Motor neuron (in vitro differentiated cells): ENCODE measurements at places on chromosomes 6 and 20.

DNA sequence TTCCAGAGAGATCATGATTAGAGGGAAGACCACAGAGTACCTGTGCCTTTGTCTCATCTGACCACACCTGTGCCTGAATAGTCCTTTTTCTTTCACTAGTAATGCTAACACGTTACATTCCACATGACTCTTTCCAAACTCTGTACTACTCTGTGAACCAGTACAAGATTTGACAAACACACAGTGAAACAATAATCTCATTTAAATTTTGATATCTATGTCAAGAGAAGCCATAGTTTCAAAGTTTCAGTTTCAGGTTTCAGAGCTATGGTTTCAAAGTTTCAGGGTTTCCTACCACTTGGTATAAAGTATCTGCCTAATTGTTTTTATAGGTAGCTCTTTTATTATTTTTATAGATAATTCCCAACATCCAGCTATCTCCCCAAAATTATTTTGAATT is 62.0 kb upstream of the PHACTR2 start:
- ATAC-seq: no peak

DNA sequence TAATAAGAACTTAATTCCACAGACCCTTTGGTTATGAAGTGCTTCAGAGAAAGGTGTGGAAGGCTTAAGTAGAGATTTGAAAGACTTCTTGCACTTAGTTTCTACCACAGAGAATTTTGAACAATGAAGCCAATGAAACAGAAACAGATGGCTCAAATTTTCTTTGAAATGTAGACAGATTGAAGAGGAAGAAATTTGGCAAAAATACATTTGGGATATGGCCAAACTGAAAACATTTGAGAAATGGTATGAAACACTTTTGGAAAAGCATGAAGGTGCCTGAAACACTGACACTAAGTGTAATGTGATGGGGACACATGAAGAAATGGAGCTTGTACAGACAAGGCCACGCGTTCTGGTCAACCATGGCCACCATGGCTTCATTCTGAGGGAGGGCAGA is 272.4 kb upstream of the EXOC2 start:
- no peak for ATAC-seq

DNA sequence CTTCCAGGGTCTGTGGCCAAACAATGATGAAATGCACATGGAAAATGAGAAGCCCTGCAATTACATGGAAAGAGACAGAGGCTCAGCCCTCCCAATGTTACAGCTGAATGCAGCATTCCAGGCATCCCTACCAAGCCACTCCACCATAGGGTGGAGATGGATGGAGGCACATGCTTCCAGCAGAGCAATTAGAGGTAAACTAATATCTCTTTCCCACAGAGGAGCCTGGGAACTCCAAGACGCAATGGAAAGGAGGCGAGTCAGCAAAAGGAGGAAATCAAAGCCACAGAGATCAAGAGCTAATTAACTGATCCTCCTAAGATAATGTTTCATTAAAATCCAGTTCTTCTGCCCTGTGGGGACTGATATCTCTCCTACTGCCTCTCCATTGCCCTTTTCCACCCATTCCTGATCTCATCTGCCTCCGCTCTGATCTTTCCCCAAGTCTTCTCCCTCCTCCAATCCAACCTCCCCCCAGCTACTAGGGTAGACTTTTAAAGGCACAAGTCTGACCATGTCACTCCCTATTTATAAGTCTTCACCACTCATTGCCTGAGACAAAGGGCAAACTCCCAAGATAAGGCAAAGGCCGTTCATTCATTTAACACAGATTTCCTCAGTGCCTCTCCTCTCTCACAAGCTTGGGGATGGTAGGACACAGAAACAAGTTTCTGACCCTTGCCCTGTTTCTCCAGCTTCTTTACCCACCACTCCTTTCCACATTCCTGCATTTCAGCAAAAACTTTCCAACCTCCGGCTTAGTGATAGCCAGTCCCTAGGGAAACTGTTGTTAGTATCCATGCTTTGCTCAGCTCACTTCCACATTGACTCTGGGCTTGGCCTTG is 14.3 kb upstream of the KCNB1 start:
- no peak for ATAC-seq

- ATAC-seq: peak; percentile 66
Observed at GRCh38 chr6:5174244-5174643, 86.5 kb downstream of the LYRM4 start.

DNA sequence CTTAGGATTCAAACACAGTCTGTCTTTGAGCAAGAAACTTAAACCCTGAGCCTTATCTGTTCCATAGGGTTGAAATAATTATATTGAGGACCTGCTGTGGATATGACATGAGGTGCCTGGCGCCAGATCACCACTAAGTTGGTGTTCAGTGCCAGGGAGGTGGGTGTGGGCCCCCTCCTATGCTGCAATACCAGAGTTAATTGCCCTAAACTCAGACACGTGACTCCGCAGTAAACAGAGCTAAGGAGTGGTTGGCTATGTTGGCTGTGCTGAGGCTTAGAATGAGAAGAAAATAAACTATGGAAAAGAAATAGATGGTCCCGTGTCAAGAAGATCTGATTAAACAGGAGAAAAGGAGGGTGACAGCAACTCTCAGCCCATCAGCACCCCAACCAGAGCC is 419.4 kb upstream of the JARID2 start:
- ATAC-seq: no peak

DNA sequence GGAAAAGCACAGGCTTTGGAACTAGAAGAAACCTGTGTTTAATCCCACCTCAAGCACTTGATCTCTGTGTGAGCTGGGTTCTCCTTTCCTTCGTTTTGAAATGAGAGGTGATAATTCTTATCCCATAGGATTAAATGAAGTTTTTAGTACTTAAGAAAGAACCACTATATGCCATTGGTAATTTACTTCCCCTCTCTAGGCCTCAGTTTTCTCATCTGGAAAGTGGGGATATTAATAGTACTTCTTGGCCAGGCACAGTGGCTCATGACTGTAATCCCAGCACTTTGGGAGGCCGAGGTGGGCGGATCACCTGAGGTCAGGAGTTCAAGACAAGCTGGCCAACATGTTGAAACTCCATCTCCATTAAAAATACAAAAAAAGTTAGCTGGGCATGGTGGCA is 14.1 kb downstream of the REM1 start:
- ATAC-seq: no peak

GRCh38 chr6:109298605-109299264 is 83.5 kb downstream of the CD164 start:
- ATAC-seq: peak; percentile 68

- ATAC-seq: no peak
Observed at GRCh38 chr6:132298344-132298949, 102.8 kb downstream of the MOXD1 start.

DNA sequence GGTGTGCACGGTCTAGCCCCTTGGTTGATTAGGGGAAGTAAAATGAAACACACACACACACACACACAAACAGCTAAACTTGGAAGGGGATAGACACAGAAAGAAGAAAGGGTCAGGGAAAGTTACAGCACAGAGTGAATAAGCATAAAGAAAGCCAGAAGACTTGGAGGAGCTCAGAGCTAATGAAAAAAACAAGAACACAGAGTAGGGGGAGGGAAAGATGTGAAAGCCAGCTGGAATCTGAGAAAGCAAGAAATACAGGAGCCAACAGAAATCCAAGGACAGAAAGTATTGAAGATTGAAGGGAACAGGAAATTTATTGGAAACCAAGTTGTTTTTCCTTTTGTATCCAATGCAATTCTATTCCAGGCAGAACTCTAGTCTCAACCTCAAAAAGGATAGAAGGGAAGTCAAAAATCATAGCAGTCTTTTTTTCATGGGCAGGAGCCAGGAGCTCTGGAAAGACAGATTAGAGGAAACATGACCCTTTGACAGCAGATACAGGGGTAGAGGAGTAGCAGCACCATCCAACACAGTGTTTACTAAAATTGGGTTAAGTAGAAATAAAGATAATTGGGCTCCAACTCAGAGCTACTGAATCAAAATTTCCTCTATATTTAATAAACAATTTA is 10.1 kb downstream of the HMGCLL1 start:
- no peak for ATAC-seq

- peak; percentile 74 for ATAC-seq
Observed at GRCh38 chr6:113397236-113397635, 459.9 kb upstream of the MARCKS start.

DNA sequence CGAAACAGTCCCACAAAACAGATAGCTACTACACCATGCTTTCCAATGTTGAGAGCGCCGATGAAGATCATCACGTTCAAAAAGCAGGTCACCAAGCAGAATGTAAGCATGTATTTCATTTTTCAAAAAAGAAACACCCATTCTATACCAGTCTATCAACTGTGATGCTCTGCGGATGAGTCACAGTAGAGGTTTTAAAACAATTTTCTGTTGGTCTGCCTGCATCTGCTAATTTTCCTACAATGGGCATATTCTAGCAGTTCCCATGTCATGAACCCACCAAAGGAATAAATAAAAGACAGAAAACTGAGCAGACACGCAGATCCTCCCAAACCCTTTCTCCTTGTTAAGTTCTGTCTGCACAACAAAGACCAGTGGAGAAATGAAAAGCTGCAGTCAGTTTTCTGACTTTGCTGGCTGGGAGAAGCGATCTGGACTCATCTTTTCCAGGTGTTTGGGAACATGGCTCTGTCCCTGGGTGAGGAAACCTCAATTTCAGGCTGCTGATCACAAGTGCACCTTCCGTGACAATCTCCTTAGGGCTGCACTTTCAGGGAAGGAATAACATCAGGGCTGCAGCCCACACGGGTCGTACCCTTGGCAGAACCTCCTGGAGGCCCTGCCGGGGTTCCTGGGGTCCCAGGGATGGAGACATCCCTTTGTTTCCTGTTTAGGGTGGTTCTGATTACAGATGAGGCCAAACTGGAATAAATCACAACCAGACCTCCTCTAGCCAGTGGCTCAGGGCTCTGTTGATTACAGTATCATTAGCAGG is 200.1 kb downstream of the BMP7 start:
- ATAC-seq: no peak

GRCh38 chr20:49712646-49712995 is 1.1 kb downstream of the B4GALT5 start:
- no peak for ATAC-seq

DNA sequence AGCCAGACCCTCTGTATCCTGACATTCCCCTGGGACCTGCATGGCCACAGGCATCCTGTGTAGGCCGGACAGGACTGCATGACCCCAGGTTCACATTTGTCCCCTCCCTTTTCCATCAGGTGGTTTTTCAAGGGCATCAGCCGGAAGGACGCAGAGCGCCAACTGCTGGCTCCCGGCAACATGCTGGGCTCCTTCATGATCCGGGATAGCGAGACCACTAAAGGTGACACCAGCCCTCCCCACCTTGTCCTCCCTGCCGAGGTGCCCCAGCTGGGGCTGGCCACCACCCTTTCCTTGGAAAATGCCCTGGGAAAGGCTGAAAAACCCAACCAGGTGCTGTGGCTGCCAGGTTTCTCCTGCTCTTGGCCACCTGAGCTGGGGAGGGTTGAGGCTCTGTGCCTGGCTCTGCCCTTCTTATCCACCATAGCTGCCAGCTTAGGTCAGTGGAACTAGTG is 27.6 kb downstream of the HCK start:
- ATAC-seq: no peak
